NCI-H526 treated with DMSO at 0.1 percent for 48 hours (cell line): ENCODE measurements at places on chromosomes 3 and 15.

DNA sequence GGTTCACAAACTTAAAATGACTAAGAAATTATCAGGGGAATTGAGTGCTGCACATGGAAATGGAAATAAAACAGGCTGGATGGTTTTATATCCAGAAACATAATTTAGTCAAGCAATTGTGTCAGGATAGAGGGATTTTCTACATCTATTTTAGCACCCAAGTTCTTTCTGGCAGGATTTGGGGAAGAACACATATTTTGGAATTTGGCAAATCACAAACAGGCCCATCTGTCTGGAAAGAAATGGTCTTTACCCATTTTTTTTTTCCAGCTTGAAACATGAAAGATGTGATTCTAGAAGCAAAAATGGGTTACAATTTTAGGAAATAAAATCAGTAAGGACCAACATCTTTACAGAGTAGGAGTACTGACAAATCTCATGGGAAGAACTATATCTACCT lies 14.4 kb upstream of the UNC13C start:
- DNase-seq = no peak

DNA sequence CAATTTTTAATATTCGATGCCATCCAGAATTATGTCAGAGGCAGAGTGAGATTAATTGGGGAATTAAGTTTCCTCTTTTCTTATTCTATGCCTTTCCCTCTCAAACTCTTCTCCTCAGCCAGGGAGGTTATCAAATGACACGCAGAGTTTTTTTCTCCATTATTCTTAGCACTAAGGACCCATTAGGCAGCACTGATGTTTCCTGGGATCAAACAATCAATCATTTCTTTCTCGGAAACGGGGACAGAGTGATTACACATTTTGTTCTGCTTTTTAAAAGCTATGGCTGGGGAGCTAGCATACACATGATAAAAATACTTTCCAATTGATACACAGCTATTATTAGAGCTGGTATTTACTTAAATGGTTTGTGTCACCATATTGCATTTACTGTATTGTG lies 35.3 kb upstream of the PSMD6 start:
- no peak for DNase-seq

DNA sequence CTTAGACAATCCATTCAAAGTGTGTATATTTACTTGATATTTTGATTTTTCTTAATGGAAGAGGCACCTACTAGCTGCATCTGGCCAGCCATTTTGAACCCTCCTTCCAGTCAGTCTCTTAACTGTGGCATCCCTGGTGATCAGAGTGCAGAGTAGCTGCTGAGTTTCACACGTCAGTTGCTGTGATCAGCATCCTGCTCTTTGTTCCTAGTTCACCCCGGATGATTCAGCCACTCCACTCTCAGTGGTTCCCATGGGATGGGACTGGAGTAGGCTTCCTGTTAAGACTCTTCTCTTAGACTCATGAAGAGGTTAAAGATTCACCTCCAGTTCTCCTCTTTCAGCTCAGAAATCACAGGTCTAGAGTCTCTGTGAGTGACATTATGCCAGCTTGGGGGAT lies 75.8 kb downstream of the STXBP5L start:
- DNase-seq = no peak

GRCh38 chr3:89145995-89146394 lies 38.6 kb downstream of the EPHA3 start:
- no peak for DNase-seq

GRCh38 chr3:11853450-11853849 lies 6.8 kb upstream of the TAMM41 start:
- DNase-seq = no peak

DNA sequence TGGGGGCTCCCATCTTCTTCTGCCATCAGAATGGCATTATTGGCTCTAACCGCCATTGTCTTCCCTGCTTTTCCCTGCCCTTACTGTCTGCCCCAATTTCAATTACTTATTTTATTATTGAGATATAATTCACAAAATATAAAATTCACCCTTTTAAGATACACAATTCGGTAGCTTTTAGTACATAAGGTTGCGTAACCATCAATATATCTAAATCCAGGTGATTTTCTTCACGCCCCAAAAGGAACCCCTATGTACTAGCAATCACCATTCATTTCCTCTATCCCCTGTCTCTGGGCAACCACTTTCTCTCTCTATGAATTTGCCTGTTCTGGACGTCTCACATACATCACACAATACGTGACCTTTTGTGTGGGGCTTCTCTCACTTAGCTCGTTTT lies 18.0 kb downstream of the RBP2 start:
- no peak for DNase-seq

GRCh38 chr3:25038271-25038670 lies 389.8 kb upstream of the RARB start:
- no peak for DNase-seq

- DNase-seq = no peak
These were observed 115.5 kb downstream of the TMCO5A start for GRCh38 chr15:38049891-38050290.
